Bone marrow (tissue), 2 donors: ENCODE measurements at places on chromosomes 7 and 10.

- no peak for DNase-seq
Measured at GRCh38 chr7:99387912-99388311, 13.4 kb downstream of the ARPC1B start.

DNA sequence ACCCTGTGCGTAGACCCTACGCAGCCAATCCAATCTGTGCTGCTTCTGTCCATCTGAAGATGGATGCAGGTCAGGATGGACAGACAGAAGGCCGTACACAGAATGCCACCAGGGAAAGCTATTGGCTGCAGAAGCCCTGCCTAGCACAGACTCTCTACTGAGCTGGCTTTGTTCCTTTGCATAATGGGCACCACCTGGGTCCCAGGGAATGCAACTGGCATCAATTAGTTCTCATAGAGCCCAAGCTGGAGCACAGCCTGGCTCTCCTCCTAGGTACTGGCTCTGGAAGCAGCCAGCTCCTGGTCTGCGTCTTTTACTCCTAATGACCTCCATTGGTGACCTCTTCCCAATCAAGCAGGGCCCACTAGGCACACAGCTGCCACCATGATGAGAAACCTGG lies 26.8 kb upstream of the CACUL1 start:
- no peak for DNase-seq

DNA sequence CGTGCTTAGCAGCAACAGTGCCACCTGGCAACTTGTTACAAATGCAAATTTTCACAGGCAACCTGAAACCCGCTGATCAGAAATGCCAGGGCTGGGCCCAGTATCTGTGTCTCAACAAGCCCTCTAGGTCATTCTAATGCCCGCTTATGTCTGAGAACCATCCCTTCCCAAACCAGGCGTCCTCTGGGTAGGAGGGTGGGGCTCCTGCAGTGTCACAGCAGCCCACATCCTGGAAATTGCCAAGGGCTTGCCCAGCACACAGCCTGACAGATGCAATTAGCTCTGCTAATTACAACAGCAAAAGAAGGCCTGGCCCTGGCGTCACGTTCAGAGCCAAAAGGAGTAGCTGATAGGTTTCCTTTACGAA lies 15.9 kb downstream of the ITPRIP start:
- peak; percentile 24 for DNase-seq

GRCh38 chr10:17880601-17881000 lies 71.1 kb upstream of the SLC39A12 start:
- no peak for DNase-seq

DNA sequence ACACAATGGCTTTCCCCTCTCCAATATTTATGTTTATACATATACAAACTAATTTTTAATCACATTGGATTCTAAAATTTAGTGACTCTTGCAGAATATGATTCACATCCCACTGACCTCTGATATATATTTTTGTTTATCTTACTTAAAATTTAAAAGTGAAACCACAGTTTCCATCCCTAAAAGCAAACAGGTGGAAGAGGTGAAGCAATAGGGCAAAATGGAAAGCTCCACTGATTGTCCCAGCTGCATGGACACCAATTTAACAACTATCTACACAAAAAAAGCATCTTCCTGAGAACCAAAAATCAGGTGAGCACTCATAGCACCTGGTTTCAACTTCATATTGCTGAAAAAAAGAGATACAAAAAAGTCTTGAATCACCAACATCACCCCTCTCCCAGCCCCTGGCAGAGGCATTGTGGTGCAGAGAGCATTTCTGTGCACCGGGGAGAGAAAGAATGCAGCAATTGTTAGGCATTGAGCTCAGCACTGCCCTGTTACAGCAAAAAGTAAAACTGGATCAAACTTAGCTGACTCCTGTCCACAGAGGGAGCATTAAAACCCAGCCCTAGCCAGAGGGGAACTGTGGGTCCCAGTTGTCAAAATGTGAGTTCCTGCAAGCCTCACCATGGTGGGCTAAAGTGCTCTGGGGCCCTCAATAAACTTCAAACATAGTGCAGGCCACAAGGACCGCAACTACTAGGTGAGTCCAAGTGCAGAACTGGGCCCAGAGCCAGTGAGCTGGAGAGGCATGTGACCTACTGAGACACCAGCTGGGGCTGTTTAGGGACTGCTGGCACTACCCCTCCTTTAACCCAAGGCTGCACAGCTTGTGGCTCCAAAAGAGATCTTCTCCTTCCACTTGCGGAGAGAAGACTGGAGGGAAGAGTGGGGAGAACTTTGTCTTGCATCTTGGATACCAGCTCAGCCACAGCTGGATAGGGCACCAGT lies 92.1 kb downstream of the SIRT1 start:
- no peak for DNase-seq

DNA sequence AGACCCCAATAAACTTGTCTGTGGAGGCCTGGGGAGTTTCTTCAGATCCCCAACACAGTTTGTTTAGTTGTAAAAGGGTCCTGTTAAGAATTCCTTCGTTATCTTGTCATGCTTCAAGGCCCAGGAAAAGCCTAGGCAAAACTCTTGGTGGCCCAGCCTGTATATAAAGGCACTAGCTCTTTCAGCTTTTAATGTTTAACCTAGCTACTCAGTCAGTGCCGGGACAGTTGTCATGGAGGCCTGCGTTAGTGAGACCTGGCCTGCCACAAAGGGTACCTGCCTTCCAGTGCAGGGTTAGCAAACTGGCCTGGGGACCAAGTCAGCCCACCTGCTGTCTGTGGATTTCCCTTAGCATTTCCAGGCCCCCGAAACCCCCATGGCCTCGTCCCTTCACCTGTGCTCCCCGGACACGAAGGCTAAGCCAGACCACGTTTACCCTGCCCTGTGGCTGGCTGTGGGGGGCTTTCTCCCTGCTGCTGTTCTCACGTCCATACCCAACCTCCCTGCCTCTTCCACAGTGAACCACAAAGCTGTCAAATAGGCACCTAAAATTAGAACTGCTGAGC lies 96.9 kb upstream of the PPP2R2D start:
- no peak for DNase-seq

GRCh38 chr10:3926675-3927525 lies 141.9 kb upstream of the KLF6 start:
- DNase-seq: no peak

GRCh38 chr10:47287365-47287802 lies 12.6 kb upstream of the GDF10 start:
- DNase-seq: no peak
